ENCODE measurements at places on chromosomes 16 and 17.
A peak's percentile ranks its signal among the peaks of the same experiment; 100 is the strongest.

DNA sequence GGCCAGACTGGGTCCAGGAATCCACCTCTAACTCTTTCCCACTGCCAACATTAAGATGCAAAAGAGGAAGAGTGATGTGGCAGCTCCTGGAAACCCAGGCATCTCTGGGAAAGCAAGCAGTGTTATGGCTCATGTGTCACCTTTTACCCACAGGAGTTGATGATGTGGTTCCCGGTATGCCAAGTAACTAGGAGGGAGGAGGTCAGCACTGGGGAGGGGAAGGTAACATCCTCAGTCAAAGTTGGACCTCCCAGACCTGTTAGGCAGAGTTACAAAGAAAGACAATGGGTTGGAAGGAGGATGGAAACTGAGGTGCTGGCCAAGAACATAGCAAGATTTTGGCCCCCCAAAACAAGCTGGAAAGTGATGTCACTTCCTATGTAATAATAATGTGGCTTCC, 11.4 kb downstream of the KRABD2 start:
- DNase-seq, result peak; percentile 32

DNA sequence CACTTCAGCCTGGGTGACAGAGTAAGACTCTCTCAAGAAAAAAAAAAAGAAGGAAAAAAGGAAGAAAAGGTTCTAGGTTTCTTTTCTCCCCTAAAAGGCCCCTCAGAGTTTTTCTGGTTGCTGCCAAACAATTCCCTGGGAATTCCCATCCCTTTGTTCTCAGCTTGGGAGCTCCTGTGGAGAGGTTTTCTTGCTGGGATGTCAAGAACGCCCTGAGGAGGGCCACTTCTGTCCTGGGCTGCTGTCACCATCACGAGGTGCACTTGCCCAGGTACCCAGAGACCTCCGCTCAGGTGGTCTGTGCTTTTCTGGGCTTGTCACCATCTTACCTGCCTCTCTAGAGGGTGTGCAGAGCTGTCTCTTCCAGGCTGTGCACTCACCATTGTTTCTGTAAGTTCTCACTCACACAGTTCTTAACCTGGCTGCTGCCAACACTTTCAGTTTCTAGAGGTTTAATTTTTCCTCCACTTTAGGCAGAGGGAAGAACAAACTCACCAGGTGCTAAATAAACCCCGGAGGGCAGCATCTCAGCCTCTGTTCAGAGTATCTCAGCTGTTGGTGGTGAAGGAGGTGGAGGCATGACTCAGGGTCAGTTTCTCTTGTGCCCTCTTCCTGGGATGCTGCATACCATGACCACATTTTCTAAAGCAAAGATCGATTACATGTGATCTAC, 2.4 kb upstream of the COX6A2 start:
- peak; percentile 45 for DNase-seq

GRCh38 chr17:38729368-38729885, 714 bp upstream of the CISD3 start:
- no peak for DNase-seq

- no peak for DNase-seq
Measured at GRCh38 chr16:878072-878784, 77.7 kb upstream of the GNG13 start.

DNA sequence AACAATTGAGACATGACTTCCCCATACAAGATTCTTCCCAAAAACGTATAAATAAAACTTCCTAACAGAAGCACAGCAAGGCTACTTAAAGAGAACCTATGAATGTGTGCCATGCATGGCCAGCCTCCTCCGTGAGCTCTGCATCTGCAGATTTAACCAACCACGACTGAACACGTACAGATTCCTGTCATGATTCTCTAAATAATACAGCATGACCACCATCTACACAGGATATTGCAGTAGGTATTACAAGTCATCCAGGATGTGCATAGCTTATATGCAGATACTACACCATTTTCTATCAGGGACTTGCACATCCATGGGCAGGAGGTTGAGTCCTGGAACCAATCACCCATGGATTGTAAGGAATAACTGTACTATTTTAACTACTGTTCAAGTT, 1.4 kb upstream of the QRICH2 start:
- DNase-seq, result no peak

- DNase-seq, result no peak
Measured at GRCh38 chr16:70691223-70692129, 5.6 kb upstream of the MTSS2 start.

GRCh38 chr17:80253631-80254395, 6.8 kb upstream of the RNF213 start:
- DNase-seq, result peak; percentile 73

DNA sequence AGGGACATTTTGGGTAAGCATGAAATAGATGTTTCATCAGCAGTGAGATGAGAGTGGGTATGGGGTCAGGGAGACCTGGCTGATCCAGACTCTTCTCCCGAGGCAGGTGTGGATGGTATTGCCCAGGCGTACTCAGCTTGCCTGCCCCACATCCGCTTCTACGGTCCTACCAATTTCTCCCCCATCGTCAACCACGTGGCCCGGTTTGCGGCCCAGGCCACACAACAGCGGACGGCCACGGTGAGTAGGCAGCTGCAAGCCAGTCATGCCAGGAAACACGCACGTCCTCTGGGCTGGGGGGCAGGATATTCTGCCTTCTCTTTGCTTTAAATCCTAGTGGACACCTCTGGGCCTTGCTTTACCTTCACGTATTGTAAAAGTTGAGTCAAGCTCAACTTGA, 44.7 kb downstream of the CPNE2 start:
- DNase-seq, result no peak

DNA sequence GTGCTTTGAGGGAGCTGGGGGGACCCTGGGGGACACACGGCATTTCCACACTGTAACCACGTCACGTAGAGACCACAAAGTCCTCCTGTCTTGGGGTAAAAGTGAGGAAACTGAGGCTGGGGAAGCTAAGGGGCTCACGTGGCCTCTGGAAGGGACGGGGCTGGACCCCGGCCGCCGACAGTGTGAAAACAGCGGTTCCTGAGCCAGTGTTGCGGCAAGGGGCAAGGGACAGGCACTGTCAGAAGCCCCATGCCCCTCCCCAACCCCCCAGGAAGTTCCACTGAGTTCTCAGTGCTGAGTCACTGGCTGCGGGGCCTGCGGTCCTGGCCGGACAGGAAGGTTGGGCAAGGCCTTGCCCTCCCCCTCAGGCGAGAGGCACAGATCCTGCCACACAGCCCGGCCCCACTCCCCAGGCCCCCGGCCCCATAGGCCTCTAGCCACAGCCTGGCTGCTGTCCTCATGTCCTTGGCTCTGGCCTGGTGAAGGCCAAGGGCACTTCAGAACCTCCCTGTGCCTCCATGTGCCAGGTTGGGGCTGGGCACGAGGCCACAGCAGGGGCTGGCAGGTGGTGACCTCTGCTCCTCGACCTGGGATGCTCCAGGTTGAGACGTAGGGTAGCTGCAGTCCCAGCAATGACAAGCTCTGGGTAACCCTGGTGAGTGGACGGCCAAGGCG, 5.0 kb upstream of the CCDC57 start:
- DNase-seq, result peak; percentile 75

DNA sequence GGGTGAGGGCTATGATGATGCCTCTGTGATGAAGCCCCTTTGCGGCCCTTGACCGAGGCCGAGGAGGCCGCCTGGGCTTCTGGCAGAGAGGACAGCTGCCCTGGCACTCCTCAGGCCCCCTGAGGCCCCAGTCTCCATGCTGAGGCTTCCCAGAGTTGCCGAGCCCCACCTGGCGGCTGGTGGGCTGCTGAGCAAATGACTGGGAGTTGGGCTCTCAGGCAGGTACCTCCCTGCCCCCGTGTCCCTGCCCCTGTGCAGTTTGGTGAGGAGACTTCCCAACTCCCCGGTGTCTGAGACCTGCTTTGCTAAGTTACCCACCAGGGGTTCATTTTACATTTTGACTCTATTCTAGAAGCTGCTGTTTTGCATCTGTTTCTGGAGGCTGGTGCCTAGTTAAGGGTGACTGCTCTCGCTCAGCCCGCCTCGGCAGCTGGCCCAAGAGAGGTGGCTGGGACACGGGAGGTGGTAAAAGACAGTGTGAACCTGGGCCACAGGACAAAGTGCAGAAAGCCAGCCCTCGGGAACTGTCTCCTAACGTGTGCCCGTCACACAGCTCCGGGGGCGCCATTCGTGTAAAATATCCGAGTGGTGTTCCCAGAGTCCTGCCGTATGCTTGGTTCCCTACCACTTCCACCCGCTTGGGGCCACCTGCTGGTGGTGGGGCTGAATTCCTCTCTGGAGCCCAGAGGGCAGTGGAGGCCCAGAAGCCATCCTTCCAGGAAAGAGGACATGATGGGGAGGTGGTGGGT, 134.5 kb downstream of the RAB11FIP4 start:
- no peak for DNase-seq

DNA sequence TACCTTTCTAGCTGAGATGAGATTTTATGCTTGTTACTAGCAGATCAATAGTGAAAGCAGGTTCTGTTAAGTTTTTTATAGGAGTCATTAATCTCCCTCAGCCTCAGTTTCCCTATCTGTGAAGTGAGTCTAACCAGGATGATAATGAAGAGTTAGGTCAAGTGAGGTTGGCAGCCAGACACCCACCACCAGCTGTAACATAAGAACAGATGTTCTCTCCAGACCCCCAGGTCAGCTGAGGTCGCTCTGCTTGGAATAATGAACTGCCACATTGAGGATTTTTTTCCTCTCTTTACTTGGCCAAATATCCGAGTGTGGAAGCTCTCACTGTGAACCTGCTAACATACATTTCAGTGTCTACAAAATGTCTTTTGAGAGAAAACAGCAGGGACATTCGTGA, 389.6 kb downstream of the WWOX start:
- no peak for DNase-seq

DNA sequence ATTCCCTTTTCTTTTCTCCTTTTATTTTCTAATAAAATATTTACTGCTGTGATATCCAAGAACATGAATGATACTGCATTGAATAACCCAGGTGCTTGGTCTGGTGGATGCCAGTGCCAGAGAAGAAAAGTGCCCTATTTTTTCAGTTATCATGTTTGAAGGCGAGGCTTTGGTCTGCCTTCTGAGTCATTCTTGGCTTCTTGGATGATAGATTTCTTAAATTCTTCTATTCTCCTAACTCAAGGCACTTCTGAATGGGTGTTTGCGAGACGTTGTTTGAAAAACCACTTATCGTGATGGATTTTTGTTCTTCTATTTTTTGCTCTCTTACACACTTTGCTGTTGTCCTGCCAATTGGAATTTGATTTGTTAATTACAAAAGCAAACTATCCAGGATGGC, 66.7 kb downstream of the FTO start:
- no peak for DNase-seq

DNA sequence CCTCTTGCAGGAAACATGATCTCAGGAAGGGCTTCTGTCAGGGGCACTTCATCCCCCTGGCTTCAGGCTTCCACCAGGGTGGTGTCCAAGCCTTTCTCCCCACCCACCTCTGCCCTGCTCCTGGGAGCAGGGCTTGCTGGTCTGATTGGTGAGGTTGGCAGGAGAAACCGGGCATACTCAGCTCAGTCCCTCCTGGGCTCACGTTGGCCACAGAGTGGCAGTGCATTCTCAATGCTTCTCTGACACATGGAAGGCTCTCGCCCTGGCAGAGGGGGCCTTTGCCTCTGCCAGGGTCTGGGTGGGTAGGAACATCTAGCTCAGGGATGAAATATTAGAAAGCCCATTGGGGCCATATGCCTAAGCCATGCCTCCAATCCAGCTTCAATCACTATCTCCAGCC, 142.8 kb downstream of the AXIN2 start:
- no peak for DNase-seq

GRCh38 chr16:67464565-67464964, 16.4 kb downstream of the ATP6V0D1 start:
- DNase-seq, result no peak

GRCh38 chr17:349666-350065, 2.9 kb downstream of the RPH3AL start:
- DNase-seq, result no peak

DNA sequence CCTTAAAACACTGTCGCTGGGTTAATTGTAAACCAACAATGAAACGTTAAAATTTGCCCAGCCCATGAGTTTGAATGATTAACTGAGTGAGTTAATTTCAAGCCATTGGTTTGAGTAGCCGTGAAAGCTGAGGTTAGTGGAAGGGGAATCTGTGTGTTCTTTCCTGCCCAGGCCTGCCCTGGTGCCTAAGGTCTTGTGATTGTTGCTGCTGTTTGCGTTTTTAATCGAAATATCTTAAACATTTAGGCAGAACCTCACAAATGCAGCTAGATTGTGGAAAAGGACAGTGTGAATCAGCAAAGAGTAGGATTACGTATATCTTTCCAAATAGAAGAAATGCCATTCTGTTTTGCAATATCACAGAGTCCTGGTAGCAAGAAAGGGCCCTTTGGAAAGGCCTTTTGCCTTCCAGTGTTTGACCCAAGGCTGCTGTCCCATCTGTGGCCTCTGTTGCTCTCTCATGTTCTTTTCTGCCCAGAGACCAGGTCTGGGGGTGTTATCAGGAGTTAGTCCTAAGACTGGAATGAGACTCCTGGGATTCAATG, 113.8 kb downstream of the MSI2 start:
- no peak for DNase-seq

DNA sequence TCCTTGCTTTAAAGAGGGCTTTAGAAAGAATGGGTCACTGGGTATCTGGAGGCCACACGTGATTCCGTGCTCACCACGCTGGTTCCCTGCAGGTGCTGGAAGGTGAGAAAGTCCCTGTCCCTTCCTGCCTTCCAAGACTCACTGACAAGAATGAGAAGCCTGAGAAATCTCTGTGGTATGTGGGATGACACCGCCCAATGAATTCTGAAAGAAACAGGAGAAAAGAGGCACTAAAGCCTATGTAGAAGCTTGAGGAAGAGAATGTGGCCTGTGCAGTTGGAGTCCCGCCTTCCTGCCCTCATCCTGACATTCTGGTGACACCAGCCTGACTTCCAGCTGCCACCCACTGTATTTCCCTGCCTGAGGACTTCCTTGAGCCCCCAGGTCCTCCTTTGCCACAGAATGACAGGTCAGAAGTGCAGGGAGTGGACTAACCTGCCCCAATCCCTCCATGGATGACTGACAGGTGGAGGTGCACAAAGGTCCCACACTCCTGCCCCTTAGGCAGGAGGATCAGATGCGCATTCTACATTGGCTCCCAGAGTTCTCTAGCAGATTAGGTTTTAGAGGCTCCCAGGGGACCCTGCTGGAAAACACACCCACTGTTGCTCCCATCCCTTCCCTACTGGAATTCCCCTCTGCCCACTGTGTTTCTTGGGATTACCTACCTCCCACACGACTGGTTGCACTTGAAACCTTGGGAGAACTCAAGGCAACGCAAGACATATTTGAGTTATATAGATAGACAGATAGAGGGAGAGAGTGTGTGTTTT, 38.6 kb upstream of the TENT4B start:
- peak; percentile 55 for DNase-seq

DNA sequence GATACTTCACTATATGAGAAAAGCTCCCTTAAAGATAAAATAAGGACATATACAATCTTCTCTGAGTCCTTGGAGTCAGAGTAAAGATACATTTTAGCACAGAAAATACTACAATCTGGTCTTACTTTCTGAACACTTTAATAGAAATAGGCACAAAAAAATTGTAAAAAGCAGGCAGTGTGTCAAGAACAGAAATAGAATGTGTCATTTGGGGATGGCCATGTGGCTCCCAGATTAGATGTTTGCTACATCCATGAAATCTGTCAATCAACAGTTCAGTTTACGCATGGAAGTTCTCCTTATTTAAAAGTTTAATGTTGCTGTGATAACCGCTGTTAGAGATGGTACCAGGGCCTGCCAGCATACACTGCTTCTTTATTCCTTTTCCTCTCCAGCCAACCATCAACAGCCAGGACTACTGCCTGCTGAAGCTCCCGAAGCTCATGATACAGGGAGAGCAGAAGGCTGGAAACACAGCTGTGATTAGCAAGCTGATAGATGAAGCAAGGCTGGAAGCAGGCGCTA, 278.5 kb downstream of the CEP112 start:
- no peak for DNase-seq
